ENCODE measurements at places on chromosomes 2 and 18. TPM values are rescaled to one million over a fixed set of nuclear protein-coding genes. Genes with fewer than 3 reads are reported as not detected.

The ST6GAL2 gene
- total RNA-seq, result 107 TPM

GRCh38 chr2:11822746-11823451 lies 76.5 kb downstream of the LPIN1 start:
- no peak for DNase-seq

GRCh38 chr18:27211569-27211968 lies 26.5 kb upstream of the CHST9 start:
- no peak for DNase-seq

- no peak for DNase-seq
Observed at GRCh38 chr18:11468617-11469016, 140.8 kb upstream of the SLC35G4 start.

- DNase-seq, result no peak
Observed at GRCh38 chr2:69969126-69969983, 7.9 kb upstream of the ASPRV1 start.

DNA sequence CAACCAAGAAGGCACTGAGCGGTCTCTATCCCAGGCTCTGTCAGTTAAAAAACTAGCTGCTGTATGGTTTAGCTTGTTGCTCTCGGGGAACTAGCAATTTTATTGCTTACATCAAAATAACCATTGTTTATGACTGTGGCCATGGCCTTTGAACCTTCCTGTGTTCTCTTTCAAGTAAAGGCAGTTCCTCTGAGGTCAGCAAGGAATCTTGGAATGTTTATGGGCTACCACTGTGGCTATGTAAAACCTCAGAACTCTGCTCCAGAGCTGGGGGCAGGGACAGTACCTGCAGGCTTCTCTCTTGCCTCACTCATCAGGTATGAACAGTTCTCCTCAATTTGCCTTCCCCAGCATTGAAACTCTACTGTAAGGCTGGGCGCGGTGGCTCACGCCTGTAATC lies 416.0 kb upstream of the NETO1 start:
- no peak for DNase-seq

The THADA gene
- total RNA-seq, result 38.5 TPM
